Panc1 (cell line): ENCODE measurements at places on chromosomes 5 and 9. TPM values are rescaled to one million over a fixed set of nuclear protein-coding genes. Genes with fewer than 3 reads are reported as not detected.

GRCh38 chr9:130714586-130715110 is 21.1 kb downstream of the EXOSC2 start:
- no peaks in the 10 kb centered on the region for H3K27me3 ChIP-seq
- DNase-seq: no peak
- 0 out of 2 replicates have a peak, but pooled peaks cover 7% of the 10 kb centered on the region for H3K4me1 ChIP-seq
- H3K36me3 ChIP-seq: no peaks in the 10 kb centered on the region; the same call in 1 of the 2 replicates
- peak overlapping the region; percentile 79 for H3K27ac ChIP-seq

DNA sequence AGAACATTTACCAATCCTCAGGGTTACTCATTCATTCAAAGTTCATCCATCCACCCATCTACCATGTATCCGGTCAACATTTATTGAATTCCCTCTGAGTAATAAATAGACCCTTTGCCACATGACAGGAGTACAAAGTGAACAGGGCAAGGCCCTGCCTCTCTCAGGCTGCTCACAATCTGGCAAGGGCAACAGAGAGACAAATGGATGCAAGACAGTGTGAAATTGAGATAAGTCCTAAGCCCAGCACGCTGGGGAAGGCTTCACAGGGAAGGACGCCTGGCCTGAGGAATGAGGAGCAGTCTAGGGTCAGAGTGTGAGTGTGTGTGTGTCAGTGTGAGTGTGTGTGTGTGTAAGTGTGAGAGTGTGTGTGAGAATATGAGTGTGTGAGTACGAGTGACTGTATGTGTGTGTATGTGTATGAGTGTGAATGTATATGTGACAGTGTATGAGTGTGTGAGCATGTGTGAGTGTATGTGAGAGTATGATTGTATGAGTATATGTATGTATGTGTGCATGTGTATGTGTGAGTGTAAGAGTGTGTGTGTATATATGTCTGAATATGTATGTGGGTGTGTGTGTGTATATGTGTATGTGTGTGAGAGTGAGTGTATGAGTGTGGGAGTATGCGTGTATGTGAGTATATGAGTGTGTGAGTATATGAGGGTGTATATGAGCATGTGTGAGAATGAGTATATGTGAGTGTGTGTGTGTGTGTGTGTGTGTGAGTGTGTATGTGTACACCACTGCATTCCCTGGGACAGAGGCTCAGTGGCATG is 145.6 kb downstream of the FSTL4 start:
- no peak for DNase-seq
- no peak overlapping the region for H3K4me3 ChIP-seq
- no peak overlapping the region for H3K27ac ChIP-seq
- no peaks in the 10 kb centered on the region for H3K36me3 ChIP-seq
- no peaks in the 10 kb centered on the region for H3K27me3 ChIP-seq
- no peaks in the 10 kb centered on the region for H3K4me1 ChIP-seq

DNA sequence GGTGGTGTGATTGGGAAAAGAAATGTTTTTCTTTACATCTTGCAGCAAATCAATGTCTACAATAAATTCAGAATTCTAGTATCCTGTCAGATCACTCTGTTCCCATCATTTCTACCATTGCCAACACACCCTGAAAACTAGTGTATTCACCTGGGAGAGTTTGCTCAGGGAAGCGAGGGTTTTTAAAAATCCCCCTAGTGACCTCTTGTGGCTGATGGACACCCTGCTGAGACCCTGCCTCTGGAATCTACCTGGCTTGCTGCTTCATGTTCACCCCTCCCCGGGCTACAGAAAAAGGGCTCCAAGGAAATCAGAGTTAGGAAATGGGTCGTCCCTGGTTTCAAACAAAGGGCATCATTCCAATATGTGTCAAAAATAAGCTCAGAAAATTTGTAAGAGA is 21.4 kb upstream of the ALDOB start:
- no peak for DNase-seq
- no peaks in the 10 kb centered on the region for H3K27me3 ChIP-seq
- no peak overlapping the region for H3K4me3 ChIP-seq
- H3K4me1 ChIP-seq: no peaks in the 10 kb centered on the region

- no peak overlapping the region for H3K4me3 ChIP-seq
- H3K27me3 ChIP-seq: no peaks in the 10 kb centered on the region; the same call in 1 of the 2 replicates
- no peak overlapping the region for H3K27ac ChIP-seq
- H3K4me1 ChIP-seq: no peaks in the 10 kb centered on the region; the same call in 1 of the 2 replicates
Observed at GRCh38 chr5:176816043-176816745, 5.8 kb downstream of the UNC5A start.

DNA sequence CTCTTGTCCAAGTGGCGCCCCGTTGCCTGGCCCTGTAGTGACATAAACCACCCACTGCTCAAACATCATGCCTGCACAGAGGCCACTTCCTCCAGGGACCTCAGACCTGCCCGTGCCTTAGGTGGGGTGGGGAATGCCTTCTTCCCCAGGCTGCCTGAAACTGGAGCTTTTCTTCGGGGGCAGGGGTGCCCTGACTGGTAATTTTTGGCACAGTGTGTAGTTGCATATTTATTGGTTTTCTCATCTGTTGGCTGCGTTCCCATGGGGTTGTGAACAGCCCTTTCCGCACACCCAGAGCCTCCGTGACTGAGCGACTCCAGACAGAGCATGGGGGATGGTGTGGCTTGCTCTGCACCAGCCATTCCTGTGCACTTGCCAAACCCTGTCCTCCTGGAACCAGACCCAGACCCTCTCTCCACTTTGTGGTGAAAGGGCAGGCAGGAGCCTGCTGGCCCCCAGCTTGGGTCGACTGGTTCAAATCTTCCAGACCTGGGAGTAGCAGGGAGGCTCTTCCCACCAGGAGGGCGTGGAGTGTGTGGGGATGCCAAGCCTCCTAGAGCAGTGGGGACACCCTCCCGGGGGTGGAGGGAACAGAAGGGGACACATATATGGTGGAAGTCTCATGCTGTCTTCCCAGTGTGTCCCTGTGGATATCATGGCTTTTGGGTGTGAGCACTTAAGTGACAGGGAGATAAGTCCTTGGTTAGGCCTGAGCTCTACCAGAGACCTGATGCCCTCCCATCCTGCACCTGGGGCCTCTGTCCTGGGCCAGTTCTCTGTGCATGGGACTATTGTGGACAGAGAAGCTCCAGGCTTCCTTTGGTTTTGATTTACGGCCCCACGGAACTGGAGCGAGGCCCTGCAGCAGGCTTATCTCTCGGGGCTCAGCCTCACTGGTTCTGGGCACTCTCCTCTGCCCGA is 39.6 kb downstream of the WNK2 start:
- no peak overlapping the region for H3K4me3 ChIP-seq
- H3K36me3 ChIP-seq: no peaks in the 10 kb centered on the region
- DNase-seq: peak; percentile 0
- H3K4me1 ChIP-seq: no peaks in the 10 kb centered on the region
- no peak overlapping the region for H3K27ac ChIP-seq
- no peaks in the 10 kb centered on the region for H3K27me3 ChIP-seq

DNA sequence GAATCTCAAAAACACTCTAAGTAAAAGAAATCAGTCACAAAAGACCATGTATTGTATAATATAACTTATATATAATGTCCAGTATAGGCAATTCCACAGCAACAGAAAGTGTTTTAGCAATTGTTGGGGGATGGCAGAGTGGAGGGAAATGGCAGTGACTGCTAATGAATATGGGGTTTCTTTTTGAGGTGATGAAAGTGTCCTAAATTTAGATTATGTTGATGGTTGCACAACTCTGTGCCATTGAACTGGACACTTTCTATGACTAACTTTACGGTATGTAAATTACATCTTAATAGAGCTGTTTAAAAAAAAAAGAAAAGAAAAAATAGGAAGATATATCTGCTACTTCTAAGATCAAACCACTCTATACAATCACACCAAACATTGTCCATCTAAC is 124.9 kb upstream of the ZNF462 start:
- no peaks in the 10 kb centered on the region for H3K36me3 ChIP-seq
- no peak overlapping the region for H3K4me3 ChIP-seq
- no peak overlapping the region for H3K27ac ChIP-seq
- DNase-seq: no peak
- H3K4me1 ChIP-seq: no peaks in the 10 kb centered on the region

The C1QTNF3 gene
- total RNA-seq: 2.1 TPM

The PCDHGC4 gene
- total RNA-seq: 0.57 TPM
